Hepatic stellate cell (primary cell): ENCODE measurements at places on chromosomes 6 and 20.

DNA sequence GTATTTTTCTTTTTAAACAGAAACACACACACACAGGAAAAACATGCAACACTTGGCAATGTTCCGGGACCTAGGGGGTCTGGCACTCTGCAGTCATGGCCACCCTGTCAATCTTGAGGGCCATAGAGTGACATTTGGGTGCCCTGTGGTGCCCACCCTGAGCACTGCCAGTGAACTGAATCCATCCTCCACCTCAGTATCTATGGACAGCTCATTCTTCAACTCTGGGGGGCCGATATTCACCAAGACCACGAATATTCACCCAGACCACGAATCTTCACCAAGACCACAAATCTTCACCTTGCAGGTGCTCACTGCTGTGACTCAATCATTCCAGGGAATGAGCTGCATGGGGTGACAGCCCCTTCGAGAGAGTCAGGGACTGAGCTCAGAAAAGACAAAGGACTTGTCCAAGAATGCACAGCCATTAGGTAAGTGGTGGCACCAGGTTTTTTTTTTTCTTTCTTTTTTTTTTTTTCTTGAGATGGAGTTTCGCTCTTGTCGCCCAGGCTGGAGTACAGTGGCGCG lies 19.1 kb downstream of the SNAI1 start:
- DNase-seq: no peak

- no peak for DNase-seq
These were observed 21.1 kb downstream of the RAET1L start for GRCh38 chr6:150004101-150004782.

DNA sequence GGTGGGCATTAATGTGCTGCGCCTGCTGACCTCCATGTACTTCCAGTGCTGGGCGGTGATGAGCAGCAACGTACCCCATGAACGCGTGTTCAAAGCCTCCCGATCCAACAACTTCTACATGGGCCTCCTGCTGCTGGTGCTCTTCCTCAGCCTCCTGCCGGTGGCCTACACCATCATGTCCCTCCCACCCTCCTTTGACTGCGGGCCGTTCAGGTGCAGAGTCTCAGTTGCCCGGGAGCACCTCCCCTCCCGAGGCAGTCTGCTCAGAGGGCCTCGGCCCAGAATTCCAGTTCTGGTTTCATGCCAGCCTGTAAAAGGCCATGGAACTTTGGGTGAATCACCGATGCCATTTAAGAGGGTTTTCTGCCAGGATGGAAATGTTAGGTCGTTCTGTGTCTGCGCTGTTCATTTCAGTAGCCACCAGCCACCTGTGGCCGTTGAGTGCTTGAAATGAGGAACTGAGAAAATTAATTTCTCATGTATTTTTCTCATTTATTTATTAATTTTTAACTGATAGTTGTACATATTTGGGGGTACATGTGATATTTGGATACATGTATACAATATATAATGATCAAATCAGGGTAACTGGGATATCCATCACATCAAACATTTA lies 35.2 kb upstream of the NOP56 start:
- DNase-seq: no peak

DNA sequence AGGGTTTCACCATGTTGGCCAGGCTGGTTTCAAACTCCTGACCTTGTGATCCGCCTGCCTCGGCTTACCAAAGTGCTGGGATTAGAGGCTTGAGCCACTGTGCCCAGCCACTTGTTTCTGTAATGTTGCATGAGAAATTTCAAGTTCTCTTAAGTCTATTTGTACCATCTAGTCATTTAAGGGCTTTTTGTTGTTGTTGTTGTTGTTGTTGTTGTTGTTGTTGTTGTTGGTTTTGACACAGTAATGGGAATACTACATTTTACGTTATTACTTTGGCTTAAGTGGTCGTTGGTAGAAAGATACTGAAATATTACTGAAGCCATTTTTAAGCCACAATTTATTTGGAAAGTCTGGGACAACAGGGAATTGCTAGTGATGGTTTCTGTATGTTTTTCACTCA lies 52.0 kb downstream of the CSE1L start:
- DNase-seq: no peak

GRCh38 chr20:32652739-32653526 lies 20.8 kb downstream of the C20orf203 start:
- DNase-seq: peak; percentile 90

- DNase-seq: peak; percentile 32
These were observed 32.4 kb upstream of the CAP2 start for GRCh38 chr6:17361013-17361412.

- no peak for DNase-seq
These were observed 100.5 kb downstream of the CDH4 start for GRCh38 chr20:61352346-61353260.

- DNase-seq: no peak
These were observed 714.6 kb downstream of the CD109 start for GRCh38 chr6:74410630-74411029.

GRCh38 chr20:46423342-46423741 lies 16.9 kb upstream of the ELMO2 start:
- no peak for DNase-seq
